ENCODE measurements at places on chromosomes 12 and 14.
A peak's percentile ranks its signal among the peaks of the same experiment; 100 is the strongest.

DNA sequence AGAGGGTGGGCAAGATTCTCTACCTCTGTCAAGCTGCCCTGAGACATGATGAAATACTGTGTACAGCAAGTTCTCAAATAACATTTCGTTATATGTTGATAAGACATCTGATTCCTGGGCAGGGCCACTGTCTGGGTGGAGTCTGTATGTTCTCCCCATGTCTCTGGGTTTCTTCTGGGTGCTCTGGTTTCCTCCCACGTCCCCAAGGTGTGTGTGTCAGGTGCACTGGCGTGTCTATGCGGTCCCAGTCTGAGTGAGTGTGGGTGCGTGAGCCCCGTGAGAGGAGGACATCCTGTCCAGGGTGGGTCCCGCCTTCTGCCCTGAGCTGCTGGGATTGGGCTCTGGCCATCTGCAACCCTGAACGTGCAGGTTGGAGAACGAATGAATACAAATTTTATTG is 29.6 kb downstream of the KCTD10 start:
- no peak for DNase-seq

GRCh38 chr12:51528852-51529650 is 62.0 kb upstream of the SCN8A start:
- DNase-seq = no peak

GRCh38 chr12:24719293-24719721 is 229.6 kb downstream of the BCAT1 start:
- peak; percentile 75 for DNase-seq

- DNase-seq = no peak
Measured at GRCh38 chr12:105738051-105738450, 400.7 kb downstream of the NUAK1 start.

- no peak for DNase-seq
Measured at GRCh38 chr14:42370056-42370455, 763.4 kb downstream of the LRFN5 start.

Data from suppressor macrophage (primary cell).